ENCODE measurements at places on chromosomes 13 and 19.

GRCh38 chr19:54458648-54459281 is 4.8 kb downstream of the LENG9 start:
- no peak for DNase-seq

GRCh38 chr13:109180905-109181425 is 551.6 kb downstream of the MYO16 start:
- DNase-seq, result no peak

DNA sequence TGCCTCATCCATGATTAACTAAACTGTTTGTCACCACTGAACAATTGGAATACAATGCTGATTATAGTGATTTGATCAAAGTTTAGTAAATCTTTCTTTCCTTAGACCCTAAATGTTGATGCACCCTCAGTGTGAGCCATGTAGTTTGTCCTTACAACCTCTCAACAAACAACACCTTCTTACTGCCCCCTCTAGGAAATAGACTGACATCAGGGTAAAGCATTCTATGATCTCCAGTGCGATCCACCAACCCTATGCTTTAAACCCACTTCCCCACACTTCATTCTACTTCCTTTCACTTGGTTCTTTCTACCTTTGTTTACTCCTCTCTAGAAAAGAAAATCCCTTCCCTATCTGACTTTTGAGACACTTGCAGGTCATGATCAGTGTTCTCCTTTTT is 1842.5 kb upstream of the PRR20A start:
- DNase-seq, result no peak

DNA sequence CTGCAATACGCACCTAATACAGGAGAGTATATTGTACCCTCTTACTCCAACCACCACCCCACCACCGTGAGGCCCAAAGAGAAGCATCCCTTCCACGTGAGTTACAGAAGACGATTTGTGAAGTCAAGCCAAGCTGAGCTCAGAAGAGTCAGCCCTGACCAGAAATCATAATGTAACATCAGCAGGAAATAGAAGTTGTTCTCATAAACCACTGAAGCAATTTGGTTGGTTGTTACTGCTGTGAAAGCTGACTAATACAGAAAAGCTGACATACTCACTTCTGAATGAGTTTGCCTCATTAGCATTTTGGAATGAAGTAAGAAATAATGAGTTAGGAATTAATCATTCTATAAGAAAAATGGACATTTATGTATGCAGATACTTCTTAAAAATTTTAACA is 749.4 kb upstream of the SLC10A2 start:
- no peak for DNase-seq

GRCh38 chr13:40389081-40389641 is 277.3 kb downstream of the FOXO1 start:
- DNase-seq, result no peak

DNA sequence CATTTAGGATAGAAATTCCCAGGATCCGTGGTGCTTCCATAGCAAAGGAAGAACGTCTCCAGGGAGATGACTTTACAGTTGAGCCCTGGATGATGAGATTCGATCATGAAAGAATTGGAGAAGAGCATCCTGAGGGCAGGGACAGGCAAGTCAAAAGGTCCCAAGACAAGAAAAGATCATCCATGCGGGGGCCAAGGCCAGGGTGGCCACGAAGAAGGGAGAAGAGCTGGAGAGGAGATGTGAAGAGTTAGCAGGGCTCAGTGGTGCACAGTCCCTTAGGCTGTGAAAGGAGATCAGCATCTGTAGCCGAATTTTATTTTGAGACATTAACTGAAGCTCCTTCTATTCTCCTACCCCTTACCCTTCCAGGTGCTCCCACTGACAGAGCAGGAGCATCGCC is 28.9 kb downstream of the OR10H4 start:
- no peak for DNase-seq

DNA sequence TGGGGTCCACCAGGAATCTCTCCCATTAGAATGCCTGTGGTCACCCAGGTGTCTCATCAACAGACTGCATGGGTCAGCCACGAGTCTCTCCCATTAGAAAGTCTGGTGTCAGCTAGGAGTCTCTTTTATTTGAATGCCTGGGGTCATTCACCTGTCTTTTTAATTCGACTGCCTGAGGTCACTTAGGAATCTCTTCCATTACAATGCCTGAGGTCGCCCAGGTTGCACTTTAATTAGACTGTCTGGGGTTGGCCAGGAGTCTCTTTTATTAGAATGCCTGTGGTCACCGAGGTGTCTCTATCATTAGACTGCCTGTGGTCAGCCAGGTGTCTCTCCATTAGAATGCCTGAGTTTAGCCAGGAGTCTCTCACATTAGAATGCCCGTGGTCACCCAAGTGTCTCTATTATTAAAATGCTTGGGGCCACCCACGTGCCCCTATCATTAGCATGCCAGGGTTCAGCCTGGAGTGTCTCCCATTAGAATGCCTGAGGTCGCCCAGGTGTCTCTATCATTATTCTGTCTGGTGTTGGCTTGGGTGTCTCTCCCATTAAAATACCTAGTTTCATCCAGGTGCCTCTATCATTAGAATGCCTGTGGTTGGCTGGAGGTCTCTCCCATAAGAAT is 1474.3 kb downstream of the UQCRFS1 start:
- DNase-seq, result no peak
